CD4-positive, CD25-positive, alpha-beta regulatory T cell (primary cell): ENCODE measurements at places on chromosomes 16 and 17. TPM values are rescaled to one million over a fixed set of nuclear protein-coding genes. Genes with fewer than 3 reads are reported as not detected.

- no peak for DNase-seq
Measured at GRCh38 chr16:52603015-52603414, 56.1 kb upstream of the TOX3 start.

GRCh38 chr17:12729086-12729485, 60.2 kb upstream of the ARHGAP44 start:
- no peak for DNase-seq

DNA sequence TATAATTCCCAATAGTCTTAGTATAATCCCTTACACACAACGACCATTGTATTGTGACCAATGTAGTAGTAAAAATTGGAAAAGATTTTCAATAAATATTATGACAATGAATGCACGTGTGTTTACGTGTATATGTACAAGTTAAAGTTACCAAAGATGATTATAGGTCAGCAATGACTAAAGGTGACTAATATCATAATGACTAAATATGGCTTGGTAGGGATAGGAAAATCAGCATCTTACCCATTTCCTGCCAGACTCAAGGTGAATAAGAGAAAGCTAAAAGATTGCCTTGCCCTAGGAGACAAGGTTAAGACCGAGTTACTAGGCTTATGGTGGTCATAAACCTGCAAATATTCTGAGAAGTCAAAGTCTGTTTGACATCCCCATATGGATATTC, 34.4 kb downstream of the CPD start:
- no peak for DNase-seq

DNA sequence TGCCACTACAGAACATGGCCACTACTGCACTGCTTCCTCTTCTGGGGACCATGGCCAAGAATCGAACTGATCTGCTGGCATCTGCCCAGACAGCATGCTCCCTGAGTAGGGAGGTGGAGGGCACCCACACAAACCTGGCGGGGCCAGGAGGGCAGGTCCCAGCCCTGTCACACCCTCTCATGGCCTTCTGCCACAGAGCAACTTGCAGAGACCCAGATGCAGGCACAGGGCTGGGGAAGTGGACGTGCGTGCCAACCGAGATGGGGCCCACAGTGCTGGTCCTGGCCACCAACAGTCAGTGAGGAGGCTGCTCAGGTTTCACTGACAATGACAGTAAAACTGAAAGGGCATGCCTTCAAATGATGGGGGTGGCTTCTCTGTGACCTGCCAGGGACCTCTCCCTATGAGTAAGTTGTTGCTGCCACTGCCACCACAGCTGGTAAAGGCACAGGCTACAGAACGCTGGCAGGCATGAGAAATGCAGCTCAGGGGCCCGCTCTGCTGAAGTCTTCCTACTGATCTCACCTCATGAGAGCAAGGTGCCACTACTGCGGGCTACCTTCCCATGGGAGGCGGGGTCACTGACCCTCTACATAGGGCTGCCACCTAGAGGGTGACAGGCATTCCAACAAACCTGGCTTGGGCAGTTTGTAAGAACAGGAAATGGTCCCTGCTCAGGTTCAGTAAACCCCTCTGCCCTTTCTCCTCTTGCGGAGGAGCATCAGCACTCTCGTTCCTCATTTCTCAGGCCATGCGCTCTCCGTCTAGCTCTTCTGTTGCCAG, 15.5 kb downstream of the HIC1 start:
- no peak for DNase-seq

DNA sequence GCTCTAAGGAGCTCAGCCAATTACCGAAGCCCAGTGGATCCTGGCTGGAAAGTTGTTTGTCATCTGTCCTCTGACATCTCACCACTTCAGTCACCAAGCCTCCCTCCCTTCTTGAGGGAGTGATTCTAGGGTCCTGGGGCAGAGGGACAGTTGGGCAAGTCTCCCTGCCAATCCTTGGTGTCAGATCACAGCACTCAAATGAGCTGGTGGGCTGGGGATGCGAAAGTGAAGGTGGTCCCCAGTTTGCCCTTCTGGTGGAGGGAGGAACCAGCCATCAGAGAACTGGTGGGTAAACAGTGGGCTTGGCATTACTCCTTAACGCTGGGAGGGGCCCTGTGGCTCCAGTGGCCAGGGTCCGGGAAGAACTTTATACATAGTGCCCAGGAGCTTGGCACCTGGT, 4.4 kb upstream of the CALB2 start:
- no peak for DNase-seq

DNA sequence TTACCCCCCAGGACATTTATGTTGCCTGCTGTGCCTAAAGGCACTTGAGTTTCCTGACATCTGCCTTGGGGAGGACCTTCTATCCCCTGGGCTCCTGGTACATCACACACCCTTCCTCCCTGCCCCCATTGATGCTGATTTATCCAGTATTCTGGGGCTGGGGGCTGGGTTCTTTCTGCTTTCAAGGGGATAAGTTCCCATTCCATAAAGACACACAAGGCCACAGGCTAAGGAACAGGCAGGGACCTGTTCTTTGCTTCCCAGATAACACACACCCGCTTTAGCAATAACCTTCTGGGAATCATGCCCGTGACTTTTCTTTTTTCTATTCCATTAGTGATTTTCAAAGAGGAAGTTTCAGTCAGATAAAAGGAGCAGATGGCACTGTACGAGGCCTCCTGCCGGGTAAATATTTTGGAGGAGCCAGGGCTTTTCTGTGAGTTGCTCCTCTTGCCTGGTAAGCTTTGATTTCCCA, 30.6 kb downstream of the CHD9 start:
- DNase-seq: no peak

- DNase-seq: no peak
Measured at GRCh38 chr17:67376415-67376736, 705 bp upstream of the PITPNC1 start.

GRCh38 chr16:85227946-85228862, 115.9 kb upstream of the CIBAR2 start:
- DNase-seq: no peak

GRCh38 chr17:77010667-77011066, 130.1 kb upstream of the SEC14L1 start:
- no peak for DNase-seq

GRCh38 chr17:75439287-75439686, 17.1 kb upstream of the TMEM94 start:
- DNase-seq: no peak

DNA sequence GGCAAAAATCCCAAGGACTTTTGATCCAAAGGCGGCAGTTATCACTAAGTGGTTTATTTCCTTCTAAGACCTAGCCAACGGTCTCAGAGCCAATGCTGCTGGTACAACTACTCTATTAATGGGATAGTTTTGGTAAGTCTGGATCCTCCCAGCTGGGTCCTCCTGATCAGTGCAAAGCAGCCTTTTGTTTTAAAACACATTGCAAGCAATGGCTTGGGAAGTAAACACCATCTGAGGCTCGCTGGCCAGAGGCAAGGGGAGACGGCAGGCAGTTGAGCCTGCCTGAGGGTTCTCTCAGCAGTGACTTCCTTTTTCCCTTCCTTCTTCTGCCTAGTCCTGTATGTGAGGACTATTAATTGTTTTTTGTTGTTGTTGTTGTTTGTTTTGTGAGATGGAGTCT, 1.6 kb upstream of the SLC5A10 start:
- DNase-seq: no peak

The C17orf50 gene
- not detected for total RNA-seq

The TMEM208 gene
- total RNA-seq: 31.0 TPM

The MYH2 gene
- not detected for total RNA-seq

The CCDC200 gene
- not detected for total RNA-seq
